ENCODE measurements at places on chromosomes 4 and X.

GRCh38 chr4:141077611-141078225 is 55.6 kb downstream of the RNF150 start:
- no peak for DNase-seq

DNA sequence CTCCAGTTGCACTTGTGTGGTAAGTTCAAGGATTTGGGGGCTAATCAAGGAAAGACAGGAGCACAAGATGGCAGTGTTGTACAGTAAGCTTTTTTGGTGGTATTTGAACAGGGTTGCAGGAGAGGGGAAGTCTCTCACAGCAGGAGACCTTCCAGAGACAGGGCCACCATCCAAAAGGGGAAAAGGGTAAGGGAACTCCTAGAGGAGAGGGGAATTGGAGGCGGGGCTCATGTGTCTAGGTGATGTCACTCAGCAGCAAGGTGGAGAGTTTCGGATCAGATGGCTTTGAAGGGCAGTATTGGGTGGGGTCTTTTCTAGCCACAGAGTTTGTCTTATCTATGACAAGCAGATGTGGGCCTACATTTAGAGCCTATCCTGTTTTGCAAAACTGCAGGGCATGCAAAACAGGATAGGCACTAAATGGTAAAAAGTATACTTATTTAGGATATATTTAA is 13.4 kb upstream of the RNF175 start:
- no peak for DNase-seq

- no peak for DNase-seq
Observed at GRCh38 chrX:96563646-96564045, 121.0 kb upstream of the DIAPH2 start.

- DNase-seq, result no peak
Observed at GRCh38 chr4:171983935-171984805, 171.0 kb downstream of the GALNTL6 start.

DNA sequence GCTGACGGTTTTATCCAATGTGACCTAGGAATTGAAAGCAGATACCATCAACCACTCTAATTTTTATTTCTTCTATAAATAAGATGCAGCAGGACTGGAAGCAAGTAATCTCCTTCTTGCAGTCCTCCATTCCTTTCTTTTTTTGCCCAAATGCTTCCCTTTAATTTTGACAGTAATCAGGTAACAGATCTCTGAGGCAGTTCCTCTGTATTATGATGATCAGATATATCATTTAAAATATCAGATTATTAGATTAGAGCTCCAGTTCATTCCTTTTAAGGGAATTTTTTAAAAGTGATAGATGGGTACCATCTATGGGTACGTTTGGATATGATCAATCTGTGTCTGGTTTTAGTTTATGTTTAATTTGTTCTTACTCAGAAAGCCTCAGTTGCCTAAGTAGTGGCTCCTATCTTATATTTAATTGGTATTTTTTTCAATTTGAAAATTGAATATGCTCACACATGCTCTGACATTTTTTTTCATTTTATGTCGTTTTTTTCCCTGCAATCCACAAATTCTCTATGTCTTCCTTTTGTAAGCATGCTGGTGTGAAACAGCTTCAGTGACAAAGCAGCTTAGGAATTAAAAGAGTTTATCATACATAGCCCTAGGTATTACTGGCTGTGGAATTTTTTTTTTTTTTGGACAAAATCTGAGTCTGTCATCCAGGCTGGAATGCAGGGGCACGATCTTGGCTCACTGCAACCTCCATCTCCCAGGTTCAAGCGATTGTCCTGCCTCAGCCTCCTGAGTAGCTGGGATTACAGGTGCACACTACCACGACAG is 73.7 kb upstream of the ANK2 start:
- no peak for DNase-seq

DNA sequence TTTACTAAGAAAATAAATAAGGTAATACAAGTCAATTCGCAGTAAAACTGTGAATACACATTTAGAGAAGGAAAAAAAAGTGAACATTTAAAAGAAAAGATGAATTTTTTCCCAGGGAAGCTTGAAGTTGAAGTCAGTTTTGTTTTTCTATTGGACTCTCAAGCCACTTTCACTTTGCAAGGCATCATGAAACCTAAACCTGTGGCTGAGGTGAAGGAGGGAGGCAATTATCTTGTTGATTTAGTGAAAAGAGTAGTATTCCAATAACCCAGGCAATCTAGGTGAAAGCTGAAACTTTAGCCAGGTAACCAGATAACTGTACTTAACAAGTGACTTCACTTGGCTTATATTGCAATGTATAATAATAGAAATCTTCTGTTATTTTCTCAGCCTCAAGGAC is 138.6 kb downstream of the HDX start:
- no peak for DNase-seq

GRCh38 chr4:168384437-168385141 is 66.0 kb upstream of the DDX60 start:
- DNase-seq, result no peak

- no peak for DNase-seq
Observed at GRCh38 chr4:8835521-8836365, 35.9 kb downstream of the HMX1 start.

DNA sequence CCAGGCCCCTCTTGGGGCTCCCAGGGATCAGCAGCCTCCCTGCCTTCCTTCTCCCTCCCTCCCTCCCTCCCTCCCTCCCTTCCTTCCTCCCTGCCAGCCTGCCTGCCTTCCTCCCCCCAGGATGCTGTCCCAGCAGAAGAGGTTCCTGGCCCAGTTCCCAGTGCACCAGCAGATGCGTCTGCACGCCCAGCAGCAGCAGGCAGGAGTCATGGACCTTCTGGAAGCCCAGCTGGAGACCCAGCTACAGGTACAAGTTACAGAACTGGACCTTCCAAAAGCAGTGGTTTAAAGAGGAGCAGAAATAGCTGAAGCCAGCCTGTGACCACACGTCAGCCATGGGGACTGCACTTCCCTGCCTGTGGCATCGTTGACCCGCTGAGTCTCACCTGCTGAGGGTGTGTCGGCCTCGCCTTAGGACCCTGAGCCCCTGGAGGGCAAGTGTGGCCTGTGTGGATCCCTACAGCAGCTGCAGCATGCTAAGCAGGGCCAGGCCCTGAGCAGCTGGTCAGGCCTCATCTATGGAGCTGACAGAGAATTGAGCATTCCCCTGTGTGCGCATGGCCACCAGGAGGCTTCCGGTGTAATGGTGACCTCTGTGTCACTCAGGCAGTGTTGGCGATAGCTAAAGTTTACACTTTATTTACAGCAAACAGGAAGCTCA is 84.7 kb downstream of the CRMP1 start:
- DNase-seq, result no peak

DNA sequence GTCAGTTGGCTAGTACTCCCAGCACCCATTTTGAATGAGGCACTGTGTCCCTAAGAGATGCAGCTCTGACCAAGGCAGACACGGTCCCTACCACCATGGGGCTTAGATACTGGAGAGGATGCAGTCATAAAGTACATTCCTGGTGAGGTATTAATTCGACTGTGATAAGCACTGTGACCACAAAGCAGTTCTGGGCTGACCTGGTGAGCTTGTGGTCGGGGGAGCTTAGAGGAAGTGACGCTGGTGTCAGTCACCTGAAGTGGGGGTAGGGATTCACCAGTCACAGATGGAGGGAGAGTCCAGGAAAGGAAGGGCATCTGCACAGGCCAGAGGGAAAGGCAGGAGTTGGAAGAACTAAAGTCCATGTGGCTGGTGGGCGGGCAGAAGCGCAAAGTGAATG is 15.8 kb upstream of the CLTRN start:
- DNase-seq, result no peak

GRCh38 chrX:123436512-123437136 is 252.5 kb downstream of the GRIA3 start:
- DNase-seq, result no peak
